ENCODE measurements at places on chromosomes 5 and 9. TPM values are rescaled to one million over a fixed set of nuclear protein-coding genes. Genes with fewer than 3 reads are reported as not detected.

The ITGA2 gene
- total RNA-seq = 15.1 TPM

The OR1J2 gene
- not detected for total RNA-seq

The FOXD4 gene
- 0.49 TPM for total RNA-seq

The MARVELD2 gene
- total RNA-seq = 6.5 TPM

The SPINK4 gene
- total RNA-seq = not detected

Measured in endothelial cell (in vitro differentiated cells).